Occipital lobe (tissue), 3 donors: ENCODE measurements at places on chromosomes 4 and X.

GRCh38 chrX:31114858-31115257, 43.0 kb upstream of the FTHL17 start:
- DNase-seq: no peak

GRCh38 chr4:32985256-32985655, 2265.1 kb downstream of the PCDH7 start:
- DNase-seq: no peak

GRCh38 chr4:1872870-1873269, 1.7 kb downstream of the NSD2 start:
- no peak for DNase-seq

DNA sequence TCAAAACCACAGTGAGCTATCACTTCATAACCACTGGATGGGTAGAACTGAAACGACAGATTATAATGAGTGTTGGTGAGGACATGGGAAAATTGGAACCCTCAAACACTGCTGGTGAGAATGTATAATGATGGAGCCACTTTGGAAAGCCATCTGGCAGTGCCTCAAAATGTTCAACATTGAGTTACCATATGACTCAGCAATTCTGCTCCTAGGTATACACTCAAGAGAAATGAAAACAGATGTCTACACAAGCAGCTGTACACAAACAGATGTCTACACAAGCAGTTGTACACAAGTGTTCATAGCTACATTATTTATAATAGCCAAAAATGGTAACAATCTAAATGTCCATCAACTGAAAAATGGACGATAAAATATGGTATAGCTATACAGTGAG, 143.9 kb downstream of the PDGFRA start:
- DNase-seq: no peak

GRCh38 chr4:16334601-16335000, 108.3 kb upstream of the TAPT1 start:
- DNase-seq: no peak

- DNase-seq: no peak
Observed at GRCh38 chr4:182400081-182400480, 156.9 kb downstream of the TENM3 start.

GRCh38 chr4:148442832-148443511, 758 bp upstream of the NR3C2 start:
- no peak for DNase-seq

DNA sequence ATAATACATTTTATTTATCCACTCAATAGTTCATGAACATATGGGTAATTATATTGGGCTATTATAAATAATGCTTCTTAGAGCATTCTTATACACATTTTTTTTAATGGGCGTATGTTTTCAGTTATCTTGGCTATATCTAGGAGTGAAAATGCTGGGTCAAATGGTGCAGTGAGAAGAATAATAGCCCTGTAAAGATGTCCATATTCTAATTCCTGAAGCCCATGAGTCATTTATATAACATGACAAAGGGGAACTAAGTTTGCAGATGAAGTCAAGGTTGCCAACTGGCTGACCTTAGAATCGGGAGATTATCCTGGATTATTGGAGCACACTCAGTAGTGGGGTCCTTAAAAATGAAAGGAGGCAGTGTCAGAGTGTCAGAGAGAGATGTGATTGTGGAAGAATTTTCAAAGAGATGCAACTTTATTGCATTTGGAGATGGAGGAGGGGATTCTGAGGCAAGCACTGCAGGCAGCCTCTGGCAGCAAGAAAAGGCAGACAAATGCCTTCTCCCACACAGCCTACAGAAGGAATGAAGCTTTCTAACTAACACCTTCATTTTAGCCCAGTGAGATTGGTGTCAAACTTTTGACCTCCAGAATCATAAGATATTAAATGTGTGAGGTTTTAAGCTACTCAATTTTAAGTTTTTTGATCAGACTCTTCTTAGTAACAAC, 106.1 kb upstream of the HS3ST1 start:
- DNase-seq: no peak

DNA sequence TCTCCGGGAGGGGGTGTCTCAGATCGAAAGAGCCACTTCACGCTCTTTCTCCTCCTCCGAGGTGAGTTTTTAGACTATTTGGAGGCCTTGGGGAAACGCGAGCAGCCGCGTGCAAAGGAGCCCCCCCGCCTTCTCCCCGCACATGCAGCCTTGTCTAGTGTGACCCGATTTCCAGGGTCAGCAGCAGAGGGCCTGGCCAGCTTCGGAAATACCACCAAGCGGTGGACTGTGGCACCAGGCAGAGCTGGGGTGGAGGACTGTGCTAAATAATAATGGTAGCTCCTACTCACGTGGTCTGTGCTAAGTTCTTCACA, 79.3 kb upstream of the BCOR start:
- DNase-seq: peak; percentile 5

DNA sequence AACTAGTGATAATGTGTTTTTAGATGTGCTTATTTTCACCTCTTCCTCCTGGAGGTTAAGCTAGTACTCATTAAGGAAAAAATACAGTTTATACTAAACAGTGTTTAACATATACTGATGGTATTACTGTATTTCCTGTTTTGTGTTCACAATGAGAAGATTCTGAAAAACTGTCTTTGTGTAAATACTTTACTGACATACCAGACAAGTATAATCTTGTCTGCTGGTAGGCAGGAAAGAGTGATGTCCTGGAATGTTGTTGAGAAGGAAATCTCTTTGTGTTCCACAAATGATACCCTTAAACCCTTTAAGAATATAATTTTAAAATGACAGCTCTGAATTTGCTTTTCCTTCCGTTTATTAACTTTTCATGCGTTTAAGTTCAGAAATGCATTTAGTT, 205.5 kb upstream of the NUDT6 start:
- DNase-seq: no peak
